Fibroblast of skin of right biceps (primary cell): ENCODE measurements at places on chromosomes 11 and 22.

DNA sequence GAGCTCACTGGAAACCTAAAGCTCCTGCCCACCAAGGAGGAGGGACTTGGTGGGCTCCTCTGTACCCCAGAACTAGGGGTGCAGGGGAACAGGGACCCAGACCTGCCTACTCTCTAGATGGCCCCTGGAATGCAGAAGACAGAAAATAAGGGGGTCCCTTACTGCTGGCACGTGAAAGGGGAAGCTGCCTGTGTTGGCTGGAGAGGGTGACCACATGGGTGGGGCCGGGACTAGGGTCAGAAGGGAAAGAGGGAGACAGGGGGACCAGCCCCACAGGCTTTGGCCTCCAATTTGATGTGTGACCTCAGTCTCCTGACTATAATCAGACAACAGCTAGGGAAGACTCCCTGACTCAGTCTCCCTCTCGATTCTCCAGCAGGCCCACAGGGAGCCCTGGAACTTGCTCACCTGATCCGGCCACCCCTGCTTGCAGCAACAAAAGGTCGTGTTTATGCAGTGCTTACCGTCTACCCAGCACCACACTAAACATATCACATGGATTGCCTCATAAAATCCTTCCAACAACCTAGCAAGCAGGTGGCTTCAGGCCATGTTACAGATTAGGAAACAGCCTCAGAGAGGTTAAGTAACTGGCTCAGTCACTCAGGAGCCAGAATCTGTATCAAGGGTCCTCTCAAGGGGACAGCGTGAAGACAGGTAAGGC lies 10.2 kb downstream of the ARAP1 start:
- DNase-seq = no peak

- DNase-seq = no peak
These were observed 549.1 kb downstream of the INSC start for GRCh38 chr11:15663777-15664218.

DNA sequence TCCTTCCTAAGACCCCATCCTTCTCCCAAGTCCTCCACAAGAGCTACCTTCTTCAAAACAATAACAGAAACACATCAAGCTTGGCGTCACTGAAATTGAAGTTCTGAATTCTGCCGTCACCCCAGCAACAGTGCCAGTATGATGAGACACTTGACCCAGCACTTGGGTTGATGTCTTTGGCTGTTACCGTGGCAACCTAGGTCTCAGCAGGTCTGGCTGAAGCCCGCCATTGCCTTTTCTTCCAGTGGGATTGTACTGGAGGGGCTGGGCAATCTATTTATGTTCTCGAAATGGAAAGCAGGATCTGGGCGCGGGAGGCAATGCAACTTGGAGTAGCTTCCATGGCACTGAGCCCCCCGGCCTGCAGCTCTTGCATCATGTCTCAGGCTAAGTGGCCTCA lies 23.8 kb downstream of the NPTXR start:
- no peak for DNase-seq

GRCh38 chr22:17870407-17870806 lies 96.1 kb upstream of the BID start:
- no peak for DNase-seq

GRCh38 chr11:32775908-32776307 lies 18.6 kb downstream of the CCDC73 start:
- no peak for DNase-seq

DNA sequence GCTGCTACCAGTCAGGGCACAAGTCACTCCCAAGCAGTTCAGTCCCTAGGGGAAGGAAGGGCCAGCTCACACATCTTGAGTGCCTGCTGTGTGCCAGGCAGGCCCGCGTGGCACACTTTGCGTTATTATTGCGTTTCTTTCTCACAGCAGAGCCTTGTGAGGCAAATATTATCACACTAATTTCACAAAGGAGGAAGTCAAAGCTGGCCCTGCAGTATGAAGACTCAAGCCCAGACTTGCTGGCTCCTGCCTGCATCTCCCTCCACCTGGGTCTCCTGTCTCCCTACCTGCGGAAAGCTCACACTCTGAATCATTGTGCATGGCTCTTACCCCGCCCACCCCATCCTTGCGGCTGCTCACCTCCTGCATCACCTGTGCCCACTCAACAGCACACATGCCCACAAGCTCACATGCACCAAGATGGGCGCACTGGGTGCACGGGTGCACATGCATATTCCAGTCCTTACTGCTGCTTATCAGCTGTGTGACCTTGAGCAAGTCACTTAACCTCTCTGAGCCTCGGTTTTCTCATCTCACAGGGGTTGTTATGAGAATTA lies 31.7 kb upstream of the P2RY2 start:
- no peak for DNase-seq

GRCh38 chr22:45516923-45517675 lies 14.4 kb downstream of the FBLN1 start:
- peak; percentile 64 for DNase-seq

GRCh38 chr11:44793350-44794090 lies 66.8 kb downstream of the TSPAN18 start:
- no peak for DNase-seq

GRCh38 chr22:29145321-29146072 lies 60.2 kb upstream of the EMID1 start:
- no peak for DNase-seq

DNA sequence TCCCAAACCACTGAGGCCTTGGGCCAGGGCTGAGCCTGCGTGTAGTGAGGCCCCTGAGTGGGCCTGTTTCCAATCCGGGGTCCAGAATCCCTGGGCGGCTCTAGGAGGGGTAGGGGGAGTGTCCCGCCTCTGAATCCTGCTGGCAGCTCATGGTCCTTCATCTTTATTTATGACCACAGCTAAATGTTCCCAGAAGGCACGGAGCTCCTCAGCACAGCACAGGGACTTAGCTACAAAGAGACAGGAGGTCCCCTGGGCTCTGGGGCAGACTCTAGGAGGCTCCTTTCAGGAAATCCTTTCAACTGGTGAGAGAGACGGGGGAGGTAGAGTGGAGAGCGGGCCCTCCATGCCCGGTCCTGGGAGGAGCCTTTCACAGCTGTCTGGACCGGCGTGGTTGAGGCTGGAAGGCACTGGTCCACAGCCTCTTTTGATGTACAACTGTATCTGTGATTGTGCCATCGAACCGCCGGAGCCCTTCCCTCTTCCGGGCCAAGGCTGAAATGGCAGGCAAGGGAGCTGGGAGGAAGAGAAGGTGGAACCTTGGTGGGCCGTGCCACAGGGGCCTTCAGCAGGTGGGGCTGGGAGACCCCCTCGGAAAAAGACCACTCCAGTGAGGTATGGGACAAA lies 46.8 kb downstream of the SCUBE1 start:
- no peak for DNase-seq

DNA sequence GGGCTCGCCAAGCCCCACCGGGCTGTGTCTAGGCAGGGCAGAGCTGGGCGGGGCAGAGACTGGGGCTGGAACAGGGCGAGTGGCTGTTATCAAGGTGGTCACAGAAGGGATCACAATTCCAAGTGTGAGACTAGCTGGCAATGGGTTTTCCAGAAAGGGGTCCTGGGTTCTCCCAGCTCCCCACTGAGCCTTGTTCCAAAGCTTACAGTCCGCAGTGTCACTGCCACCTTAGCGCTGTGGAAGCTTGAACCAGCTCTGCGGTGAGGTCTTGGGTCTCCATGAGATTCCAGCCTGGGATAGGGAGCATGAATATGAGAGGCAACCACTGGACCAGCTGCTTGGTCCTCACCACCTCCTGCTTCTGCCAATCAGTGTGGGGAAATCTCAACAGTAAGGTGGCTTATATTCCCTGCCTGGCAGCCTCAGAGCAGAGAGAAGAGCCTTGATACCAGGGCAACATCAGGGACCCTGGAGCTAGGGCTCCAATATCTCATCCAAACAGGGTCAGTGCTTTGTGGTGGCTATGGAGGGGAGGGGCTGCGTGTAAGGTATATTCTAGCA lies 831 bp downstream of the CD44 start:
- no peak for DNase-seq

DNA sequence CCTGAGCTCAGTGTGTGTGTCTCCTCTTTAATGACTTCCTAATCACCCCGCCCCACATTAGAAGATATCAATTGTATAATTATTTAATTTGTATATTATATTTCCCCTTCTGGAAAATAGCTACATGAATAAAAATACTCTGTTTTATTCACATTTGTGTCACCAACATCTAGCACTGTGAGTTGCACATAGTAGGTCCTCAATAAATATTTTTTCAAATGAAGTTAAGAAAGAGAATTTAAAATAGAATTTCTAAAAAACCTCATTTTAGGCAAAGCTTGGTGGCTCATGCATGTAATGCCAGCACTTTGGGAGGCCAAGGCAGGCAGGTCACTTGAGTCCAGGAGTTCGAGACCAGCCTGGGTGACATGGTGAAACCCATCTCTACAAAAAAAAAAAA lies 59.7 kb downstream of the FAM83F start:
- DNase-seq = no peak

DNA sequence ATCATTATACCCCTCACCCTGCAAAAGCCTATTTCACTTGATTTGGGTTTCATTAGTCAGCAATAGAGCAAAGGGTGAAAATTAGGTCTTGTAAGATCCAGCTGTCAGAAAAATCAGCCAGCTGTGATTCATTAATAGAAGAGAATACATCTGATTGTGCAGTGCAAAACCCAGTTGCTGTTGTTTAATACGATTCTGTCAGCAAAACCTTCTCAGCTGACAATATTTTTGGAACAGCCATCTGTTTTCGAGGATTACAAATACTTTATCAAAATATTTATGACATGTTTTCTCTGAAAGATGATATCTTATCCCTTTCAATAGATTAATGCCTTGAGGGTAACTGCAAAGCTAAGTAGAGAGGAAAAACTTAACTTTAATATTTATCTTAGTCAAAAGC lies 1354.0 kb upstream of the RAG2 start:
- no peak for DNase-seq

- DNase-seq = no peak
These were observed 67.3 kb upstream of the CDON start for GRCh38 chr11:126129727-126130671.

GRCh38 chr11:108895579-108896480 lies 231.0 kb downstream of the DDX10 start:
- peak; percentile 73 for DNase-seq

GRCh38 chr11:47314992-47315391 lies 37.5 kb downstream of the MYBPC3 start:
- peak; percentile 26 for DNase-seq

- DNase-seq = peak; percentile 88
These were observed 3.1 kb downstream of the CSNK2A3 start for GRCh38 chr11:11349870-11350337.

DNA sequence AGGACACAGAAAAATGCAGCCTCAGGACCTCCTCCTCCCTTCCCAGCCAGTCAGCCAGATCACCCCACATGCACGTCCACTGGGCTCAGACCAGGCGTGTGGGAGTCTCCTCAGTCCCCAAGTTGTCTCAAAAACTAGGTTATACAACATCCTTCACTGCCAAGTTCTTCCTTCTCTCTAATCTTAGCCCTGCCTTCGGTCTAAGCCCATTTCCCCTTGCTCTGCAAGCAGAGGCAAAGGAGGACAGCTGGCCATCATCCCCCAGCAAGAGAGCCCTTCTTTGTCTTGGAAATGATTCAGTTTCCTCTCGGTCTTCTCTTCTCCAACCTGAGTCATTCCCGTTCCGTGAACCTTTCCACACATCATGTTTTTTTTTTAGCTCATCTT lies 14.0 kb upstream of the NRGN start:
- peak; percentile 71 for DNase-seq

GRCh38 chr22:37661160-37661924 lies 2.8 kb downstream of the PDXP start:
- peak; percentile 85 for DNase-seq

- DNase-seq = no peak
These were observed 6.9 kb downstream of the OSBPL5 start for GRCh38 chr11:3158131-3158591.

- DNase-seq = no peak
These were observed 7.4 kb upstream of the BLID start for GRCh38 chr11:122123263-122123929.

- no peak for DNase-seq
These were observed 489.2 kb upstream of the CNTN5 start for GRCh38 chr11:98531576-98531975.

DNA sequence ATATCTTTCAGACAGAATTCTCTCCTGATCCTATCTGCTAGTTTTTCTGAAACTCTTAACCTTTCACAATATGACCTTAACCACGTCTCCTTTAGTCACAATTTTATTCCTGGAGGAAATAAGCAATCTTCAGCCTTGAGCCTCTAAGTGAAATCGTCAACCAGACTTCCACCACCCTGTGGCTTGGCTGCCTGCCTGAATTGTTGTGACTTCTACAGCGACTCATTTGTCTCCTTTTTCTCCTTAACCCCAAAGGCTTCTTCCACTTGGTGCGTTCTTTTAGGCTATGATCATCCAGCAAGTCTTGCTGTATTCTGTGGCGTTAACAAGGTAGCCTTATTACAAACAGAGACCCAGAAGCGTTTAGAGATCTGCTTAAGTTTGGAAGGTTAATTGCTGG lies 535.1 kb upstream of the ARHGAP42 start:
- peak; percentile 36 for DNase-seq

GRCh38 chr11:112797092-112797491 lies 164.1 kb upstream of the NCAM1 start:
- no peak for DNase-seq

DNA sequence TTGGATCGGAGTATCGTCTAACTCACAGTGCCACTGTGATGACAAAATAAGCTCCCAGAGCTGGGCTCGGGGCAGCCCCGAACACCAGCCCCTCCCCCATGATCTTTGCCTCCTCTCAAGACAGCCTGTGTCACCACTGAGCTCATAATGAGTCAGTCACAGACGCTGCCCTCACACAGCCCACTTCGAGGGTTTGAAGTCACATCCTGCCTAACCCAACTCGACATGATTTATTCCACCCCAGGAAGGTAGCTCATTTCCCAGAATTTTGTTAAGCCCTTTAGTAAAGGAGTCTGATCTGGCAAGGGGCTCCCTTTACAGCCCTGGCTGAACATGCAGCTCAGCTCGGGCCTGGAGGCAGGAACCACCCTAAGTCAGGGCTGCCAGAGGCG lies 22.8 kb downstream of the MYH9 start:
- peak; percentile 98 for DNase-seq

GRCh38 chr22:44441401-44442185 lies 56.4 kb downstream of the RTL6 start:
- no peak for DNase-seq

- DNase-seq = peak; percentile 48
These were observed at the start of gene NXPE2 for GRCh38 chr11:114678125-114679036. Gene NXPE2, plus strand, starts transcription at chr11:114678527. Its CDS starts 49 bp downstream, at chr11:114678576.

- DNase-seq = no peak
These were observed 1107.6 kb downstream of the BRD1 start for GRCh38 chr22:48719978-48720661.

DNA sequence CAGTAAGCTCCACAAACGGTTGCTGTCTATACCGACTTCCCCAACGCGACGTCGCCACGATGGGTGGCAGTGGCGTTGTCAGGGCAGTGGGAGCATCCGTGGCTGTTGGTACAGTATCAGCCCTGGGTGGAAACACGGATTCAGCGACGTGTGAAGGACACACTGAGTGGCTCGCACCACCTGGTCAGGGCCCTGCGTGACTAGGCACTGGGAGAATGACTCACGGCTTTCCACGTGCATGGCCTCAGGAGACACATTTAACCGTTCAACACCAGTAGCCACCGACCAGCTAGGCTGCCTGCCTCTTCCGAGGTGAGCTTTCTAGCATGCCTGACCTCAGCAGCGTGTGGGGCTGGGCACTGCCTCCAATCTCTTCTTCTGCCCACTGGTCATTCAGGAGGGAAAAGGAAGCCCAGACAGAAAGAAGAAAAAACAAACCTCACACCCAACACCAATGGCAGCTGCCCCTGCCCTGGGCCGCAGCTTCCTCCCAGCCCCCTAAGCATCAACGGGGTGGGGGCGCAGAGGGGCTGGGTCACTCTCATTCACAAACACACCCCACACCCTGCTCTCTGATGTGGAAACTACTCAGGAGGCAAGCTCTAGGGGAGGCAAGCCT lies 59.0 kb downstream of the MYH9 start:
- peak; percentile 88 for DNase-seq
